NCI-H82 (cell line): ENCODE measurements at places on chromosomes 7 and 10.

DNA sequence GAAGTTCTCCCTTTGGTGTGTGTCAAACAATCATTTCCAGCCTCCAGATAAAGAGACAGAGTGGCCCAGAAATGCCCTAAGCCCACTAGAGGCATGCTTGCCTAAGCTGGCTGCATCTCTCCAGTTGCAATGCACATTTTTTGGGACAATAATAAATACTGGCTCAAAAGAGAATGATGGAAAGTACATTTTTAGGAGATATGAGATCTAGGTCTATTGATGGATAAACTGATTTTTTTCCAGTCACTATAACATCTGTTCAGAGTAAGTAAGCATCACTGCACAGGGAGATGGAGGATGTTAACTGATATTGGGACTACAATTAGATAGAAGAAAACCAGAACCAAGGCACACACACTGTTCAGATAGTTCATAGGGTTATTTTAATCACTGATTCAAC is 553.0 kb downstream of the GRM8 start:
- peak; percentile 49 for DNase-seq

GRCh38 chr10:98340940-98341310 is 72.9 kb upstream of the LOXL4 start:
- DNase-seq = no peak

GRCh38 chr10:124149189-124150042 is 56.0 kb upstream of the CHST15 start:
- DNase-seq = no peak

- no peak for DNase-seq
These were observed 48.0 kb downstream of the HSPA12A start for GRCh38 chr10:116694243-116694926.

- DNase-seq = no peak
These were observed 21.3 kb upstream of the ST8SIA6 start for GRCh38 chr10:17475661-17476060.

GRCh38 chr7:135257790-135258189 is 24.2 kb downstream of the STRA8 start:
- no peak for DNase-seq
